GDM1 (cell line): ENCODE measurements at places on chromosomes 2 and 18.

DNA sequence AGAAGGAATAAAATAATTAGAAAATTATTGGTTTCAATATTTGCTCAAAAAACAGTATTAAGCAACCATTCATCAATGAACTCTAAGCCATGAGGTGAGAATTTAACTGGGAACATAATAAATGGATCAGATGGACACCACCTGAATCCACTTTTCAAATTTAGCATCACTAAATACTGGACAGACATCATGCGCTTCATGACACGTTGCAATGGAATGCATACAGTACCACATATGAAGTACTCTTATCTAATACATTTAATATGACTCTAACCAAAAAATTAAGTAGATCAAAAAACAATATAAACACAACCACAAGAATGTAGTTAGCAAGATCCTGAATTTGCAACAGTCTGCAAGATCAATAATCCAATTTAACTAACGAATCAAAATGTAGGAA, 76.6 kb downstream of the COBLL1 start:
- DNase-seq: no peak

DNA sequence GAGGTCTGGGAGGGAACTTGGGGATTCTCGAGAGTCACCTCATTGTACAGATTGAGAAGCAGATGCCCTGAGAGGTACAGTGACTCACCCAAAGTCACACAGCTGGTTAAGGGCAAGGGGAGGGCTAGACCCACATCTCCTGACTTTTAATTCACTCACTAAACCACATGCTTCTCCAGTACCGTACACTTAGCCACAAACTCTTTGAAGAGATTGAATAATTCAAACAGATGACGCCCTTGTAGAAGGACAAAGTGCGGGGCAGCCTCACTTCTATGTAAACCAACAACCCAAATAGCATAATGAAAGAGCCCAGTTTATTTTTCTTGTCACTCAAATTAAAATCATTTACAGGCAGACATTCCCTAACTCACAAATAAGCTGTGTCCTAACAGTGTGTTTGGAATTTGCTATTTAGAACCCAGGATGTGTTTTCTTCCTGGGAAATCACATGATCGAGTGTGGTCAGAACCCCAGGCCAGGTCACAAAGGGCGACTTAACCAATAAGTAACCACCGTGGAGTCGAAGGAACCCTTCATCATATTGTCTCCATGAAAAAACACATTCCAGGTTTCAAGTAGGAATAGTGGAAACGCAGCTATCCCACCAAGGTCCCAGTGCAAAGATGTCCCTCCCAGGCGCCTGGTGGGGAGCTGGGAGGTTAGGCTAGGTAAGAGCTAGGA, 35.8 kb upstream of the PTPN4 start:
- DNase-seq: no peak

DNA sequence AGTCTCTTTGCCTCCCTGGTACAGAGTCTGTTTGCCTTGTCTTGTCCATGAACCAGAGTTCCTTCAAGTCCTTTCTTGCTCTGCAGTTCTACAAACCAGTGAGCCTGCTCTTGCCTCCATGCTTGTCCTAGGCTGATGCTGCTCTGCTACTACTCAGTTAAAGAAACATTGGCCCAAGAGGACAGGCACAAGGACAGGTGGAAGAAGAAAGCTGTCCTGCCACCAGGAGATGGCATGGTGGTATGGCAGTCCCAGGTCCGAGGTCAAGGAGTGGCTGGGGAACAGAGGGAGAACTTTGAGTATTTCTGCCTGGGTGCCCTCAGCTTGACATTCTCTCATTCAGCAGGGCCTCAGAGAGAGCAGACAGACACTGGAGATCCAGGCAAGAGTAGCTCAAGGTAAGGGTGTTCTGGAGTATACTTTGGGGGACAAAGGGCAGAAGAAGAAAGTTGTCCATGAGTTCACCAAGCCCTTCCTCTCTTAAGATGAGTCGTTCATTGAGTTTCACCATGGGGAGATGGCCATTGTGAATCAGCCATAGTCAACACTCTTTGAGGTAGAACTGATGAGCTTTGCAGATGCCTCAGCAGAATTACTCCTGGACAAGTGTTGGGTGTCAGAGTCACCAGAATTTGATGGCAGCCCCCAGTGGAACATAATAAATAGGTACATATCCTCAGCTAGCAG, 20.4 kb downstream of the TTC32 start:
- DNase-seq: no peak

DNA sequence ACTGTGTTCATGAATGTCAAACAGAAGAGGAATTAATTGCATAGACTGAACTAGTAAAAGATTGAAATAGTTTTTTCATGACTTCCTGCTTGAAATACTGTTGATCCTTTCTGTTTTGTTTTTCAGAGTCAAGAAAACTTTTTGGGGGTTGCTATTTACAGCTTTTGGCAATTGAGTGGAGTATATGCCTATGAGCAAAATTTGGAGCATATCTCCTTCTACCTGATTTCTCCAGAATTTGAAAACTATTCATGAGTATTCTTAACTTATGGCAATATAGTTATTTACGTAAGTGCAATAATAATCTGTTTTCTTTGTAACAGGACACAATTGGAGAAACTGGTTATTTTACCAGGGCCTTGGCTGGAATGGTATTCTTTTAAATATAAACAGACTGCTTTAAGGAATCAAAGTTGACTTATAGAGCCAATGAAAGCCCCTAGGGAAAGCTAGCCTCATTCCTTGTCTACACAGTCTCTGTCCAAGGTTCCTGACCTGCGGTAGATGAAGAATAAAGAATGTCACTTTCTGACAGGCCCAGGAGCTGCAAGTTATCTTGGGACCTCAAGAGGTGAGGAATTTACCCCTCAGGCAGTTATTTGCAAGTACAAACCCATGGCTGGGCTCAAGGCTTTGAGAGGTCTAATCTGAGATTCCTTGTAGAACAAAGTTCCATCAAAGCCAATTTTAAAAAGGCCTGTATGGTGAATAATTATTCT, 193.5 kb upstream of the NDUFV2 start:
- no peak for DNase-seq

DNA sequence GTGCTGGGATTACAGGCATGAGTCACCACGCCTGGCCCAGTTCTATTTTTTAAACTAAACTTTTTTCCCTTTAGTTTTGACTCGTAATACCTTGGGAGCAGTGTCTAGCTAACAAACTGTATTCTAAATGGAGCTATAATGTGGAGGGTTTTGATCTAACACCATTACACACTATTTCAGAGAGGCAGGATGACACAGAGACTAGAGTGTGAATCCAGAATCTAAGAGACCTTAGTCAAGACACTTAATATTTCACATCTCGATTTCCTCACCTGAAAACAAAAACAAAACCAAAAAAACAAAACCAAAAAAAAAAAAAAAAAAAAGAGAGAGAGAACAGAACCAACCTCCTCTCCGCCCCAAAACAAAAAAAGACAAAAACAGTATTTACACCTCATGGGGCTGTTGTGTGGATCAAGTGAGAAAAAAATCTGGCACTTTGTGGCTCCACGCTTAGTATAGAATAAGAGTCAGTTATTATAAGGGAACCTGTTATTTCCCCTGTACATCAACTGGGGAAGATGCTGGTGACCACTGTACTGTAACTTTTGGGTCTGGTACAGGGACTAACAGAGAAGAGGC, 31.3 kb downstream of the DARS1 start:
- DNase-seq: no peak

GRCh38 chr2:63840081-63840784, 1.5 kb upstream of the UGP2 start:
- DNase-seq: peak; percentile 47

DNA sequence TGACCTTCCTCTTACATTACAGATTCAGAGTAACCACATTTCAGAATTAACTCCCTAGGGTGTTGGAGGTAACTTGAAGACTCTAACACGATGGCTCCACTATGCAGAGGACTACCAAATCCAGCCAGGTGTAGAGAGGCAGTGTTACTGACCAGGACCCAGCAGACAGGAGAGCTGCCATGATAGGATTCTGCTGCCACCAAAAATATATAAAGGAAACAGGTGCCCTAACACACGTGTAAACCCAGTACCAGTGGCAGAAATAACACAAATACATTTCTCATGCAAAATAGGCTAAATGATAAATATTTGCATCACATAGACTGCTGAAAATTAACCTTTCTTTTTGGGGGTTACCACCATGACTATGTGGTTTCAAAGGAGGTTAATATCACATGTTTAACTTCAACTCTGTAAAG, 7.0 kb downstream of the ZBTB14 start:
- DNase-seq: no peak

- DNase-seq: peak; percentile 13
Observed at GRCh38 chr2:3423492-3424170, 44.1 kb downstream of the TRAPPC12 start.

GRCh38 chr2:237336131-237336530, 77.8 kb downstream of the COL6A3 start:
- DNase-seq: no peak

GRCh38 chr2:106085181-106085940, 108.7 kb downstream of the UXS1 start:
- no peak for DNase-seq

DNA sequence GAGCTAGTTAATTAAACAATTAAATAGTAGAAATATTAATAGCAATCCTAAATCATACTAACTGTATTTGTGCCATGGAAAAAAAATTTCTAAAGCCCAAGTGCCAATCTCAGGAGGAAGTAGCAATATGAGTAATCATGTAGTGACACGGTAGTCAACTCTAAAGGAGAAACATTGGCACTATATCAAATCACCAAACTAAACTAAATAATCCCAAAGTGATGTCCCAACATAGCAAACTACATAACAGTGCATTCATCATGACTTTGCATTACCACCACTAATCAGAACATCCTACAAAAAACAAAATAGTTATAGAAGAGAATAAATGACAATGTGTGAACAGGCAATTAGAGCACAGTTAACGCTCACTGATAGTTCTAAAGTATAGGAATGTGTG, 195.1 kb downstream of the EXOC6B start:
- DNase-seq: no peak

- no peak for DNase-seq
Observed at GRCh38 chr18:63895190-63895589, 7.7 kb downstream of the SERPINB2 start.

- DNase-seq: no peak
Observed at GRCh38 chr2:220811952-220812570, 760.0 kb downstream of the EPHA4 start.

DNA sequence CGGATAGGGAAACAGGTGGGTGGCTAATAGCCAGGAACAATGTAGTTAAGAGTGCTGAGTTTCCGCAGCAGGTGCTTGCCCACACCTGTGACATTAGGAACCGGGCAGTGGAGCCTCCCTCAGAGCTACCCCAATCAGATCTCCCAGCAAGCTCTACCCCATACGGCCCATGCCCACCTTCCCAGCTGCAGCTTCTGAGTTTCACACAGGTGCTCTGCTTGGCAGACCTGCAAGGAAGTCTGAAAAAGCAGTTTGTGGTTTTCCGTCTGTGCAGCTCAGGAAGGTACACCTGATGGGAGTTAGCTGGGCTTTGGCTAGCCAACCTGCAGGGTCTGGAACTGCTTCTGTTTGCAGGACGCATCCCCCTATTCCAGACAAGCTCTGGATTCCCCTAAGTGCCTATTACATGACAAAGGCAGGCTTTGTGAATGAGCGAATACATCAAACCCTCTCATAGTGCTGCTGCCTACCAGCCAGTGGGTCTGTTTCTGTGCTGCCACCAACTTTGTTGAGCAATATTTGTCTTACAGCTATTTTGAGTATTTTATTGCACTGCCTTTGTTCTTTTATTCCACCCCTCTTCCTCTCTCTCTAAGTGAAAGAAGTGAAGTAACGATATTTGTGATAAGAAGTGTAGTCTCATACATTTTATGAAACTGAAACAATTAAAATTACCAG, 24.7 kb upstream of the CEP68 start:
- no peak for DNase-seq

DNA sequence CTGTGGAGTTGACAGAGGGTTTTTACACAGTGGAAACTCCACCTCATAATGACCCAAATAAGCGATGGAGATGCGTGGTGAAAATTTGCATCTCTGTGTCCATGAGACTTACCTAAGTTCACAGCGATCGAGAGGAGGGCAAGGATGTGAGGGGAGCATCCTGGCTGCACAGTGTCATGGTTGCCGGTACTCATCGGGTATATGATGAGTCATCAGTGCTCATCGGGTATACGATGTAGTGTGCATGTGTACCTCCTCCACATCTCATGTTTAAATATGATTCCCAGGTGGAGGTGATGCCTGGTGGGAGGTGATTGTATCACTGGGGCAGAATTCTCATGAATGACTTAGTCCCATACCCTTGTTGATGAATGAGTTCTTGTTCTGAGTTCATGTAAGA, 233.5 kb downstream of the MYT1L start:
- DNase-seq: no peak

GRCh38 chr2:173830170-173830569, 135.0 kb downstream of the SP3 start:
- DNase-seq: no peak

DNA sequence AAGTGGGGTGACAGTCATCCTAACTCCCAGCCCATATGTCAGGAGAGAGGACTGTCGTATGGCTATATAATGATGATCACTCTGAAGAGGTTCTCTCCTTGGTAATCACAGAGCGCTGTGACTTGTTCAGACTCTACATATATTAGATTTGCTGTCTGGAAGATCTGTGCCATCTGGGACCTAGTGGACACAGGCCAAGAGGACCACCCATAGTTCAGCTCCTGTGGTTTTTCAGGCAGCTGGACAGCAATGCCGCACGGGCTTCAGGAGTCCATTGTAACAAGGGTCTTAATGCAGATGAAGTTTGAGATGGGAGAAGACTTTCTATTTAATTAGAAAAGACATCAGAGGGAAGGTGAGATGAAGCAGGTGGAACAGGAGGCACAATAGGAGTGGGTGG, 40.1 kb upstream of the EPHA4 start:
- DNase-seq: no peak

DNA sequence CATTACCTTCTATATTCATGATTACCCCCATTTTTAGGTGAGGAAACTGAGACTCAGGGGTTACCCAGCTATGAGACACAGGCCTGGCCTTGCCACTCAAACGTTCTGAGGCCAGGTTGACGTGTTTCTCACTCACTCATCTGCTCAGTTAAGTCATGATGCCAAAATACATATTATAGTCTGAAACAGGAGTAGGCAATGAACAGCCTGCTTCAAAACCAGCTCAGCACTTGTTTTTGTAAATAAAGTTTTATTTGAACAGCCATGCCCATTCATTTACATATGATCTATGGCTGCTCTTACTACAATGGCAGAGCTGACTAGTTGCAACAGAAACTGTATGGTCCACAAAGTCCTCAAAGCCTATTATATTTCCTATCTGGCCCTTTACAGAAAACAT, 74.1 kb upstream of the SMAD2 start:
- no peak for DNase-seq

DNA sequence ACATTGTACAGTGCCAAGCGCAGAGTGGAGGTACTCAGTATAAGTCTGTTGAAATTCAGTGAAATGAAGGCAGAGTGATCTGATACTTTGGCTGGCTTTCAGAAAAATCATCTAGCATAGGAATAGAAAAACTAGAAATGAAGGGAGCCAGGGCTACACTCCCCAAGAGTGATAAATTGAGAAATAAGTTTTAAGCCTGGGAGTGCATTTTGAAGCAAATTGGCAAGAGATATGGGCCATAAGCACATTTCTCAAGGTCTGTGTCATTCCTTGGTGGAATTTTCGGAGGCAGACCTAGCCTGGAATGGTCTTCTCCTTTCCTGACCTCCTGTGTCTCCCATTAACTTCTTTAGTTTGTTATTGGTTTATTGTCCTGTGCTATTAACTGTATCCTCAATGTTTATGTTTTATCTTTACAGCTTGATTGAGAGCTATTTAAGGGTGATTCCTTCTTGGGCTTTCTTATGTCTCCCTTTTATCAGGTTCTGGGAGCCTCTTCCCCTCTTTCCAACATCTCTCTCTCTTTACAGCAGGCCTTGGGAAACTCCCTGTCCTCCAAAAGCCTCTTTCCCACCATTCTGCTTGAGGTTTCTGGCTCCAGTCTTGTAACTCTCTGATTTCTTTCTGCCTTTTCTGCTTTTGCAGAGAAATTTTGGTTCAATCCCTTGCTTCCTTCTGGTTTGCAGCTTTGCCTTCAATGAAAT, 649.5 kb downstream of the SLC4A3 start:
- no peak for DNase-seq
